ENCODE measurements at places on chromosomes 1 and 21. TPM values are rescaled to one million over a fixed set of nuclear protein-coding genes. Genes with fewer than 3 reads are reported as not detected.

Gene TRAF3IP3
- not detected for total RNA-seq

Gene HAO2
- not detected for total RNA-seq

GRCh38 chr1:244634546-244634945 lies 18.4 kb upstream of the DESI2 start:
- no peak for DNase-seq

DNA sequence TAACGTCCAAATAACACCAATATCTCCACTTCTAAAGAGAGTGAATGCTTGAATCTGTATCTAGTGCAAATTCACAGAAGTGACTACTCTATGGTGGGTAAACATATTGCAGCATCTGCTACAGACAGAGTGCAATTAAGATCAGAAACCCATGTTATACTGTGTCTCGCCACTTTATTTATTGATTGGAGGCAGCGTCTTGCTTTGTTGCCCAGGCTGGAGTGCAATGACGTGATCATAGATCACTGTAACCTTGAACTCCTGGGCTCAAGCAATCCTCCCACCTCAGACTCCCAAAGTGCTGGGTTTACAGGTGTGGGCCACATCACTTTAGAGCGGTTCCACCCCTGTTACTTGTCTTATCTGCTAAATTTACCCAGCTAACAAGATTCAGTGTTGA lies 57.0 kb downstream of the HLCS start:
- no peak for DNase-seq

DNA sequence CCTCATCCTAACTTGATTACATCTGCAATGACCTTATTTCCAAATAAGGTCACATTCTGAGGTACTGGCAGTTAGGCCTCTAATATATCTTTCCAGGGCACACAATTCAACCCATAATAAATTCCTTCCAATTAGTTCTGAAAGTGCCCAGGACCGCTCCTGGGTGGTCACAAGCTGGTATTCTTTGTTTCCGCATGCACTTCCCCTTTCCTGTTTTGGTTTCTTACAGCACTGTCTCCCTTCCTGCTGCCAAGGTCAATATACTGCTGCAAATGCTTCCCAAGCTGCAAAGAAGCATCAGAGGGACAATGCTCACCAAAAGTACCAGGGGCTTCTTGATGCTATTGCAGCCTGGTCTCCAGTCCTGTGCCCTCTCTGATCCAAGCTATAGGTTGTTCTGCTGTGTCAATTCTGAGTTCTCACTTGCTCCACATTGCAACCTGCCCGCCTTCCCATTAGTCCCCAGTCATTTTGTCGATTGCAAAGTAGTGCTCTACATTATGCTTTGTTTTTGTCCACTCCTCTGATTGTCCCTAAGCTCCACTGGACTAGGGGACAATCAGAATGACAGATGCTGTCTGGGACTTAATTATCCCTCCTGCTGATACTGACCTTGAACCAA lies 13.9 kb upstream of the XPR1 start:
- DNase-seq, result no peak

DNA sequence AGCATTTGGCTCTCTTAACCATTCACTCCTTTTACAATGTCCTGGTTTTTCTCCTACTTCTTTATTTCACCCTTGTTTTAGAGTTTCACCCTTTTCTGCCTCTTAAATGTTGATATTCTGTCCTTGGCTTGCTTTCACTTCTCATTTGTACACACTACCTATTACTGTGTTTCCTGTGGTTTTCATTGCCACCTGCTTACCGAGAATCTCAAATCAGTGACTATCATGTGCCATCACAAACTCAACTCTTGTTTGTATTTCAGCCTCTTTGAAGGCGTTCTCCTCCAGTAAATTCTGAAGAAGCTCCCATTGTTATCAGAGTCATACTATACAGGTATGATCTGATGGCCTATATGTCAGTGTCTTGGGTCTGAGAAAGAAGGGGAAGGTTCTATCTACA lies 65.7 kb downstream of the NPHS2 start:
- no peak for DNase-seq

DNA sequence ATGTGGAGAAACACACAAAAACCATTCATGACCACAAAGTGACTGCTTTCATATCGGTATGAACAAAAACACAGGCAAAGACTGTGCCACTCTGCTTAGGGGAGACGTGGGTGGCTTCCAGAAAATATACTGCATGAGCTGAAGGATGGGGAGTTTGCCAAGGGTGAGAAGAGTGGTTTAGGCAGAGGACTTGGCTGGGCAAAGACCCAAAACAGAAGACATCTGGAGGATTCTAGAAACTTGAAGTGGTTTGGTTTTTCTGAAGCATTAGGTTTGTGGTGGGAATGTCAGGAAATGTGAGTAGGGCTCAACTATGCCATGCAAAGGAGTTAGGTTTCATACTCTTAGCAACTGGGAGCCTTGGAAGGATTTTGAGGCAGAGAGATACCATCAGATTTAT lies 26.6 kb upstream of the DNM3 start:
- peak; percentile 74 for DNase-seq

- DNase-seq, result no peak
Observed at GRCh38 chr1:21624571-21625389, 44.4 kb downstream of the RAP1GAP start.

DNA sequence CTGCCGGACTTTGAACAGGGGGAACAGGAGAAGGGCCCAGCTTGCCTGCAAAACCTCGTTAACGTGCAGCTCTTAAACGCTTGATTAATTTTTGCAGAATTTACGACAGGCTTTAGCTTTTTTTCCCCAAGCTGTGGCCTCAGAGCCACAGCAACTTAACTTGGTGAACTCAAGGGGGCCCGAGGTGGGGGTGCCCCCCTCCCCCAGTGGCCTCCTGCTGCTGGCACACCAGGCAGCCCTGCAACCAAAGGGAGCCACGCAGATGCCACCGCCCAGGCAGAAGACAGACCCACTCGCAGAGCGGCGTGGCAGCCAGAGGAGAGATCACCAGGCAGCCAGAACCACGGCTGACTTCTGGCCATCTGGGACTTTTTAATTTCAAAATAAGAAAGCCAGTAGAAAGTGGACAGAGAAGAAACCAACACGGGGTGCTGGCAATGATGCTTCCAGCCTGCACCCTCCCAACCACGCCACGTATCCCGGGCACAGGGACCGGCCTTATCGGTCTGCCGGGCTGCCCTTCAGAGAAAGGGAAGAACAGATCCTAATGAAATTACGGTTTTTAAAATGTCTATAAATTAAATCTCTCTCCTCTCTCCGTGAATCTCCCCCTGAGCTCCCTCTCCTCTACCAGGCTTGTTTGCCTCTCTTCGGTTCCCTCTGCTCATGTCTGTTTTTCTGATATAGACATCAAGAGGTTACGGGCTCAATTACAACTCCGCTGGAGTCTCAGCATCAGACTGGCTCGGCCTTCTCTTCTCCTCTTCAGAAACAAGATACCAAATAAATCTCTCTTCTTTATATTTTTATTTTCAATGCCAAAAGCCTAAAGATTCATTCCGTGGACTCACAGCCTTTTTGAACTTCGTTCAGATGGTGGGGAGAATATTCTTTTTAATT lies 6.4 kb downstream of the CASZ1 start:
- no peak for DNase-seq

DNA sequence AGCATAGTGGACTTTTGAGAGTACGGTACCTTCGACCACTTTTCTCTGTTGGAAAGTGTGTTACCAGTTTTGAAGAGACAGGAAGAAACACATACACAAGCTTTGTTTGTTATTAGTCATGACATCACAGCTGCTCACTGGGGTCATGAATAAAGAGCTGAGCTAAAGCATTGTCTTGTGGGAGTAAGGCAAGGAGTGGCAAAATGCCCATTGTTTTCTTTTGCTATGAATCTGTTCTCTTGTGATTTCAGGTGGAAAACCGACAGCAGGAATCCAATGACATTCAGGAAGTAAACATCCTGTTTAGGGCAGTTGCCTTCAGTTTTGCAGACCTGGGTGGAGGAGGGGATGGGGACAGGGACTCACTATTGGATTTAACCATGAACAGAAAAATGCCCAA lies 66.2 kb downstream of the RGL1 start:
- DNase-seq, result peak; percentile 63

DNA sequence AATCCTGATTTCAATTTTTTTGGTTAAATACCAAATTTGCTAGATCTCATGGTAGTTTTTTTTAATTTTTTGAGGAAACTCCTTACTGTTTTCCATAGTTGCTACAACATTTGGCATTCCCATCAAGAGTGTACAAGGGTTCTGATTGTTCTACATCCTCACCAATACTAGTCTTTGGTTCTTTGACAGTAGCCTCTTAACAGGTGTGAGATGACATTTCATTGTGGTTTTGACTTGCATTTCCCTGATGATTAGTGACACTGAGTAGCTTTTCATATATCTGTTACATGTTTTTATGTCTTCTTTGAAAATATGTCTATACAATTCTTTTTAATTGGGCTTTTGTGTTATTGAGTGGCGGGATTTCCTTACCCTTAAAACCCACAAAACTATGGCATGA lies 20.9 kb upstream of the RGS13 start:
- no peak for DNase-seq

DNA sequence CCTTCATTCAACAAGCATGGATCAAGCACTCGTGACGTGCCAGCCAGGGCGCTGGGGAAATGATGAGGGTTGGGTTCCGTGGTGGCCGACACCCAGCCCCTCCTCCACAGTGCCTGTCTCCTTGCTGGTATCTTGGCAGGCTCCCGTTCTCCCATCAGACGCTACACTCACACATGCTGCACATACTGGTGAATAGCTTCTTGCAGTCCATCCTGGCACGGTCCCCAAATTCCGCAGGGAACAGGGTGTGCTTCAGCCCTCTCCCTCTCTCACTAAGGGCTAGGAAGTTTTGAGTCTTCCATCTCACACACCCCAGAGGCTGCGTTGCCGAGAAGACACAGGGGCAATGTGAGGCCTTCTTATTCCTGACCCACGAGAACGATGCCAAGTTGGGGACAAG lies 10.1 kb upstream of the MEF2D start:
- DNase-seq, result no peak

DNA sequence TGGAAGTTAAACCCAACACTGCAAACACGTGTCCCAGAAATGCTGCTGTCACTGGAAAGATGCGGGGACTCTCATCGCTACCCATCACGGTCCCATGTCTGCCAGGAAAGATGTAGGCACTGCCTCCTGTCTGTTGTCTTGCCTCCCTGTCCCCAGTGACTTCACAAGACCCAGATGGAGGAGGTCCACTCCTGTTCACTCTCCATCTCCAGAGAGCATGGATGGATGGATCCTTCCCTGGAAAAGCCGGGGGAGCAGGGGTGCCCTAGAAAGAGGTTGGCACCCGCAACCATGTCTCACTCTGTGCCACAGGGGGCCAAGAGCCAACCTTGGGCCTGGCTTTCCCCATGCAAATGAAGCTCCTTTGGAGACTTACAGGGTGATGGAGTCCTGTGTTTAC lies 135.5 kb downstream of the GLIS1 start:
- DNase-seq, result no peak
